ENCODE measurements at places on chromosomes 2 and 18.

DNA sequence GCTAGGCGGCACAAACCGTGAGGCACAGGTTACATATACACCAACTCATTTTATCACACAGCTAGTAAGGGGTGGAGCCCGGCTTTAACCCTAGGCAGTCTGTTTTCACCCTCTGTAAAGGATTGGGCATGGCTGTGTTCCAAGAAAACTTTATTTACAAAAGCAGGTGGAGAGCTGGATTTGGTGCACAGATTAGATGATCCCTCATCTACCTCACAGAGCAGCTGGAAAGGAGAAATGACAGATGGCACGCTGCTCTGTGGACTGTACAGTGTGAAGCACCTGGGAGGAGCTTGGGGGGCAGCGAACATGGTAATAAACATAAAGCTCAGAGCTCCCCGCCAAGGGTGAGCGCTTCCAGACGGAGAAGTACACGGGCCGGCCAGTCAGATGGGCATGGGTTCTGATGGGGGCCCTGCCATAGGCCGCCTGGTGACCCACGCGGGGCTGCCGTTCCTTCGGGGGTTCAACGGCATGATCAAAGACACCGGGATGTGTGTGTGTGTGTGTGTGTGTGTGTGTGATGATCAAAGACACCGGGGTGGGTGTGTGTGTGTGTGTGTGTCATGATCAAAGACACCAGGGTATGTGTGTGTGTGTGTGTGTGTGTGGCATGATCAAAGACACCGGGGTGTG lies 862 bp upstream of the TMEM177 start:
- DNase-seq = no peak

DNA sequence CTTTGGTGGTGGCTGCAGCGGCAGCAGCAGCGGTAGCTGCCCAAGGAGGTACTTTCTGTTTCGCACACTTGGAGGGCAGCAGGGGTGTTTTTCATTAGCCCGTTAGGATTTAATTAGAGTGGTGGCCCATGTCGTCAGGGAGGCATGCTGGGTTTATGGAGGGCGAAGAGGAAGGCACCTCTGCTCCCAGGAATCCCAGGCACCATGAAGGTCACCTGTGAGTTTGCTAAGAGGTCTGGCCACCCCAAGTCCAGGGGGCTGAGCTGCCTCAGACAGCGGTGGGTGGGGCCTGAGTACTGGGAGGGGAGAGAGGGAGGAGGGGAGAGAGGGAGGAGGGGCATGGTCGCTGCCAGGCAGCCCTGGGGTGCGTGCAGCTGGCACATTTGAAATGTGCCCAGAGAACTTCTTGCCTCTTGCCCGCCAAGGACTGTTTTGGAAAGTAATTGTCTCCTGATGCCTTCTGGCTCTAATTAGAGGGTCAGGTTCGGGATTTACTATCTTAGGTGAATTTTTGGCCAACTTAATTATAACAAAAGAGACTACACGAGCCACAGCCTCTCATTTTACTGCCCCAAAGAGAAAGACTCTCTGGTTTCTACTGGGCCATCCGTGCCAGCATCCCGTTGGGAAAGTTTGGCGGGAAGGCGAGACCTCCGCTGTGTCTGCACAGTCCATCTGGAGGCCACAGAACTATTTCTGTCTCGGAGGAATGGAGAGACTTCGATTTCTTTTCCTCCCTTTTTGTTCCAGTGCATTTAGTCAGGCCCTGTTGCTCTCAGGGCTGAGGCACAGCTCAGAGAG lies 62.0 kb downstream of the GLI2 start:
- DNase-seq = no peak

DNA sequence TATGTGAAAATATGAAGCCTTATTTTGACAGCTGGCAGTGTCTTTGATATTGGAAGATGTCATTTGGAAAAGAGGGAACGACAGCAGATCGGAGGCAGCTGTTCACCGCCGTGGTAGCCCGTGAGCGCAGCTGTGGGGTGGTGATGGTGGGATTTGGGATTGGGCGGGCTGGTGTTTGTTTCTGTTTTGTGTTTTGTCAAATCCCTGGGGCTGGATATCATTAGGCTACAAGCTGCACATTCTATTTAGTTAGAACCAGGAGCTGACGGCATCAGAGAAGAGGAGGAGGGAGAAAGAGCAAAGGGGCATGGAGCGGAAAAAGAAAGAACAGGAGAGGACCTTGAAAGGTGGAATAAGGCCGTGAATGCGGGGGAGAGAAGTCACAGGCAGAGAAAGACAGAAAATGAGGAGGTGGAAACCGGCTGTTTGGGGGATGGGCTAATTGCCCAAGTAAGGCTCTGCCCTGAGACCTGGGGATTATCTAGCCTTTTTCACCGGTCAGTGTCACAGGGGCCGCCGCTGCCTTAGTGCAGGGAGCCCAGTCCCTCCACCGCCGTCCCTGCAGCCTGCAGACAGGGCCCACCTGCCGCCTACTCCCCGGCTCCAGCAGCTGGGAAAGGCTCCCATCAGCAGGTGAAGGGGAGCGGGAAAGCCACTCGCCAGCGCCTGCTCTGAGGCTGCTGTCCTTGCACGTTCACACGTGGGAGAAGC lies 88.0 kb downstream of the ZCCHC2 start:
- no peak for DNase-seq

DNA sequence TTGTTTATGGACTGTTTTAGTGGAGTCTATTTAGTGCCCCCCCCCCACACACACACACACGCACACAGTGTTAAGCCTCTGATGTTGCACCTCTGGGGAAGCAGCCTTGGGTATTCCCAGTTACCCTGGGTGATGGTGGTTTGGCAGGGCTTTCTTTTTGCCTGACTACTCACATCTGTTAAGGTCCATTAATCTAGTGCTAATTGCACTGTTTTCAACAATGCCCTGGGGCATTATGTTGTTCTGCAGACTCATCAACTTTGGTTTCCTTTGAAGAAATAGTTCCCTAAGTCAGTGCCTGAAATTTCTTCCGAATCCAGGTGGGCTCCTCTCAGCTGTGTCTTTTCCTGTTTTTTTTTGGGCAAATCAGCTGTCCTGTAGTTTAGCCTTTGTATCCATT lies 34.7 kb downstream of the SPOPL start:
- no peak for DNase-seq

GRCh38 chr2:237626813-237627440 lies 460 bp upstream of the LRRFIP1 start:
- DNase-seq = no peak
